ENCODE measurements at places on chromosomes 5 and 9.

DNA sequence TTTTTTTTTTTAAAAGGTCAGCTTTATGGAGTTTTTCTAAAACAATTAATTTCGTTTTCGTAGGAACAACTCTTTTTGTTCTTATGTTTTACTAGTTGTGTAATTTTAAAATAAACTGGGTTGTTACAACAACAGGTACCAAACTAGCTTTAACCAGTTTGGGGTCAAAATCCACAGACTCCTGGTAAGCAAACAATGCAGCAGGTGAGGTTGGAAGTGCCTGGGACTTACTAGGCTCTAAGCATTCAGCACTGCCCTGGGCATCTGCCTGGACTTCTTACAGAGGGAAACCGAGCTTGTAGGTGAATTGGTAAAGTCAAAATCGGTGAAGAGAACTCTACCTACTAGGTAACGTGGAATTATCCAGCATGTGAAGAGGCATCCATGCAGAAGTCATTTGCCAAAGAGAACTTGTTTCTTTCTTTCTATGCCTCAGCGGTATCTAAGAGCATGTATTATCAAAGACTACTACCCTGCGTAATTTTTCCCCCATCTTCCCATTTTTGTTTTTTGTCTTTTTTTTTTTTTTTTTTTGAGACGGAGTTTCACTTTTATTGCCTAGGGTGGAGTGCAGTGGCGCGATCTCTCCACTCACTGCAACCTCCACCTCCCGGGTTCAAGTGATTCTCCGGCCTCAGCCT is 145.4 kb downstream of the KCTD16 start:
- no peak for DNase-seq

DNA sequence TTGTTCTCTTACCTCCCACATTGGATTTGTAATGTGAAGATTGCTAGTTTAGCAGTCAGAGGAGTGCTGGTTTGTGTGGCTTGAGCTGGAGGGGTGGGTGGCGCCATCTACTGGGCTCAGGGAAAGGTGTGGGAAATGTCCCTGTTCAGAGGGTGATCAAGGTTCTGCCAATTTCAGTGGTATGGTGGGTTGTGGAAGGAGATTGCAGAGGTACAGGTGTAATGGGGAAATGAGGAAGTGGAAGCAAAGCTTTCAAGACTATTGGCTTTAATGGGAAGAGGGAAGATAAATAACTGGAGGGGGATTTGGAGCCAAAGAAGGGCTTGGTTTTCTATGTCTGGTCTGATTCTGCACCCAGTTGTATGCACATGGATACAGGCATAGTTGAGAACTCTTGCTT is 76.4 kb downstream of the OSMR start:
- DNase-seq: peak; percentile 12

GRCh38 chr9:98363644-98364043 is 108.2 kb upstream of the TBC1D2 start:
- no peak for DNase-seq

- no peak for DNase-seq
These were observed 109.8 kb downstream of the HMHB1 start for GRCh38 chr5:143921525-143922311.

GRCh38 chr9:128607642-128608350 is 48.9 kb downstream of the DYNC2I2 start:
- no peak for DNase-seq

GRCh38 chr9:129478961-129479630 is 141.8 kb downstream of the C9orf50 start:
- no peak for DNase-seq

DNA sequence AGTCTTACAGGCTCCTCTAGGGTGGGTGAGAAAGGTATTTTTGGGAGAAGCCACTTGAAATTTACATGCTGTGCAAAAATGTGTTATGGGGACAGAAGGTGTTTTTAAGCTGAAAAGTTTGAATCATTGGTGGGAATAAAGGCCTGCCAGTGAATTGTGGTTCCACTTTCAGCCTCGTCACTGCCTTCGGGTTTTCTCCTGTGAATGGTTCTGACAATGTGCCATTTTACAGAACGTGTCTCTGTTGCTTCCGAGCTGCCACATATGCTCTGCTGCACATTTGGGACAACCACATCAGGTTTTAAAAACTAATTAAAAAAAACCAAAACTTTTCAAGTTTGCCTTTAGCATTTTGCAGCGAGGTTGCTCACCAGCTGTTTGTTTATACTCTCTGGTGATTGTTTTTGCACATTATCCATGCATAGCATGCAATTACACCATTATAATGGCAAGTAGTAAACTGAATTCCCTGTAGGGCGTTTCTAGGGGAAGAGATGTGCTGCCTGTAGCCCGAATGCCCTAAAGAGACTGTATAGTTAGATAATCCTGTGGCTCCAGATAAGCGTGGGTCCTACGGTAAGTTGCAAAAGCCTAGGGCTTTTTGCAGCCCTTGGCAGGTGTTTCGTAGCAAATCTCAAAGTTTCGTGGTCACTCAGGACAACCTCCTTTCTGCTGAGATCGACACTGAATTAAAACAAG is 40.1 kb upstream of the SUB1 start:
- no peak for DNase-seq

- DNase-seq: no peak
These were observed 6.1 kb upstream of the CTNNAL1 start for GRCh38 chr9:109019420-109019819.

DNA sequence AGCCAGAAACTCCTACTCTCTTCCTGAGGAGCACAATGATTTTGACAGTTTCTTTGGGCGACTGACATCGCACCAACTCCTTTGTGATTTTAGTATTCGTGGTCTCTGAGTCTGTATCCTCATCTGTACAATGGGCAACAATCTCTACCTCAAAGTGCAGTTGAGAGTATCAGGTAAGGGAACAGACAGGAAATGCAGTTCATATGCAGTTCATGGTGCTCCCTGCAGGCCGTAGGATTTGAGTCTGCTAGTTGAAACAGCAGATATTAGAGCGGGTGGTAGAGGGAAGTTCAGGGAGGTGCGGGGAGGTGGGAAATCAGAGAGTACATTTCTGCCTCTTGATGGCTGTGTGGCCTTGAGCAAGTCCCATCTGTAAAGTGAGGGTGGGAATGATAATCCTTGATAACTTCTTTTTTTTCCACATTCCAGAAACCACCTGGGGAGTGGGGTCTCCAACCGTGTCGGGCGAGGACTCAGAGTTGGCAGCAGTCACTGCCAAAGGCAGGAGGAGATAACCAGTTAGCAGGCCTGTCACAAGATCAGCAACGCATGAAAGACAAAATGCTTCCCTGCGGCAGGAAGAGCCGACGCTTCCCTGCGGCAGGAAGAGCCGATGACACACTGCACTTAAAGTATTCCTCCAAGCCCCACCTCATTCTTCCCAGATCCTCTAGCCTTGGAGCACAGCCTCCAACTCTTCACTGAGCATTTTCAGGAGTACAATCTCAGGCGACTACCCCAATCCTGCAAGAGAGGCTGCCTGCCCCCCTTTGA is 6.0 kb upstream of the NEK6 start:
- DNase-seq: no peak

GRCh38 chr9:96574455-96574854 is 45.2 kb downstream of the CDC14B start:
- DNase-seq: no peak

Measured in stimulated activated CD8-positive, alpha-beta memory T cell treated with anti-CD3 and anti-CD28 coated beads, Interleukin-4, amount 100 ng/mL, for 1 hour (primary cell).